Astrocyte of the spinal cord (primary cell): ENCODE measurements at places on chromosomes 3 and 15.
A peak's percentile ranks its signal among the peaks of the same experiment; 100 is the strongest.

DNA sequence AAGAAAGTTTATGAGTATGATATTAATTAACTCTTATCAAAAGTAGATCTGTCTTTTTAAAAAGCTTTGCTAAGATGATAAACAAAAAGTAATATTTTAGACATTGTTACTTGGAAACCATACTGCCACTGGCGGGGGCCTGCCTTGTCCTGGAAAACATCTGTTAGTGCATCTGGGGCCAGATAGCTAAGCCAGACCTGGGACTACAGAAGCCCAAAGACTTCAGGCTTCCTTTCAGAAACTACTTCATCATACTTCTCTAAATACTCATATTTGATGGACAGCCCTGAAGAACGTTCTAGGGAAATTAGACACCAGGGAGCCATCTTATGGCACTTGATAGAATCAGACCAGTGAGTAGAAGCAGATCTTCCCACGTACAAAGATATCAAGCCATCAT, 795.4 kb upstream of the SEMA6D start:
- DNase-seq: no peak

DNA sequence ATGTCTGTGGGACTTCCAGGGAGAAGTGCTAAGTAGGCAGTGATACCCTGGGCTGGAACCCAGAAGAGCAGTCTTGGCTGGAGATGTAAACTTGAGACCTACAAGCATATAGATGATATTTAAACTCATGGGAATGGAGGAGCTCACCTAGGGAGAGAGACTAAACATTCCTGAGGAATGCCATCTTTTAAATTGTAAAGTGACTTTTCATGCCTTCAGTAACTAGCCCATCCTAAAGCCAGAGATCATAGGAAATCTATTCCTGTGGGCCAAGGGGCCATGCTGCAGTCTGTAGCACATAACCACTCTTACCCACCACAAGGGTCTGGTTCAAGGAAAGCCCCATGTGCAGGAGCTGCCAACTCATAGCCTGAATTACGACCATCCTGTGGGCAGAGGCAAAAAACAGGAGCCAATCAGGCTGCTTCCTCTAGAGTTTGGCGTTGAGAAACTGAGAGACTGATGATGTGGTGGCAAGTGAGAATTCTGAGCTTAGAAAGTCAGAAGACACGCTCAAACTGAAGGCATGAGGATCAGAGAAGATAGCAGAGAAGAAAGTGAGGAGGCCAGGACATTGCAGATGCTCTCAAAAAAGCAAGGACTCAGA, 37.5 kb downstream of the CTDSPL start:
- DNase-seq: no peak

GRCh38 chr15:32718821-32719716, 1.3 kb downstream of the GREM1 start:
- peak; percentile 34 for DNase-seq

- DNase-seq: peak; percentile 71
These were observed 16.6 kb downstream of the SLC4A7 start for GRCh38 chr3:27467545-27467944.

- peak; percentile 84 for DNase-seq
These were observed 49.6 kb downstream of the SUMF1 start for GRCh38 chr3:4417449-4417848.

DNA sequence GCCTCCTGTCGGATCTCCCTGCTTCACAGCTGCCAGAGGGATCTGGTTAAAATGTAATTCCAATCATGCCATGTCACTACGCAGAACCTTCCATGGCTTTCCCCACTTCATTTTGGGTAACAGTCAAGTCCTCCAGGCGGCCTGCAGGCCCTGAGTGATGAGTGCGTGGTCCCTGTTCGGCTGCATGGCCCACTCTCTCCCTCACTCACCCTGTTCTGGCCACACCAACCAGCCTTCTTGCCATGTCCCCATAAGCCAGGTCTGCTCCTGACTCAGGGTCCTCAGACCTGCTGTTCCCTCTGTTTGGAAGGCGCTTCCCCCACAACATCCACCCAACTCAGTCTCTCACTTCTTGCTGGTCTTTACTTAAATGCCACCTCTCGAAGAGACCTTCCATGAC, 41.6 kb upstream of the LINGO1 start:
- no peak for DNase-seq

- no peak for DNase-seq
These were observed 251.0 kb upstream of the TLE3 start for GRCh38 chr15:70348581-70349344.

GRCh38 chr15:43095243-43095642, 10.6 kb downstream of the UBR1 start:
- DNase-seq: peak; percentile 28

DNA sequence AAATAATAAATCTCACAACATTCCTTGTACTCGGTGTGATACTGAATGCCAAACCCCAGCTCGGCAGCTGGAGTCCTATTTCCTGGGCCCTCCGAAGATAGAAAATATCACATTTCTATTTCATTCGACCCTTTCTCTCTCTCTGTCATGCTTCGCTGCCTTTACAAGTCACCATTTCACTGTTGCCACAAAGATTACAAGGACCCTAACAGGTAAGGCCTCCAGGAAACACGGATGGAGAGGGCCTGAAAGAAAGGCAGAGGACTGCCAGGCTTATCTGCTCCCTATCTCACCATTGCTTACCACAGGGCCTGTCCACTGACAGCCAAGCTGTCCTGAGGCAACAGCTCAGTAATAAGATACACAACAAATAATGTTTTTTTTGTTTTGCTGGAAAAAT, 376.5 kb downstream of the MECOM start:
- no peak for DNase-seq

- peak; percentile 43 for DNase-seq
These were observed 660 bp downstream of the NECTIN3 start for GRCh38 chr3:111072031-111072921.

DNA sequence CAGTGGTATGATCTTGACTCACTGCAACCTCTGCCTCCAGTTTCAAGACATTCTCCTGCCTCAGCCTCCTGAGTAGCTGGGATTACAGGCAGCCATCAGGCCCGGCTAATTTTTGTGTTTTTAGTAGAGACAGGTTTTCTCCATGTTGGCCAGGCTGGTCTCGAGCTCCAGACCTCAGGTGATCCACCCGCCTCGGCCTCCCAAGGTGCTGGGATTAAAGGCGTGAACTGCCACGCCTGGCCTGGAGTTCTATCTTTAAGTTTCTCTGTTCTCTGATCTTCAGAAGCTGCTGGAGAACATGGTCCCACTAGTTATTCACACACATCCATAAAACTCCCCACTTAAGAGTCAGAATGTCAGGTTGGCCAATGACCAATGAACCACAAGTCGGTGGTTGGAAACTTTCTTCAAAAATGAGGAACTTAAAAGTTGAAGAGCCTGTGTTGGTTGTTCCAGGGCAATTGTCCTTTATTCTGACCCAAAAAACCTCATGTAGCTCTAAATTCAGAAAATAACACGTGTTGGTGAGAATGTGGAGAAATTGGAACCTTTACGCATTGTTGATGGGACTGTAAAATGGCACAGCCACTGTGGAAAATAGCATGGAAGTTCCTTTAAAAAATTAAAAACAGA, 55.9 kb upstream of the PIK3CB start:
- DNase-seq: no peak
